Neuronal stem cell (in vitro differentiated cells): ENCODE measurements at places on chromosomes 5 and 9.

DNA sequence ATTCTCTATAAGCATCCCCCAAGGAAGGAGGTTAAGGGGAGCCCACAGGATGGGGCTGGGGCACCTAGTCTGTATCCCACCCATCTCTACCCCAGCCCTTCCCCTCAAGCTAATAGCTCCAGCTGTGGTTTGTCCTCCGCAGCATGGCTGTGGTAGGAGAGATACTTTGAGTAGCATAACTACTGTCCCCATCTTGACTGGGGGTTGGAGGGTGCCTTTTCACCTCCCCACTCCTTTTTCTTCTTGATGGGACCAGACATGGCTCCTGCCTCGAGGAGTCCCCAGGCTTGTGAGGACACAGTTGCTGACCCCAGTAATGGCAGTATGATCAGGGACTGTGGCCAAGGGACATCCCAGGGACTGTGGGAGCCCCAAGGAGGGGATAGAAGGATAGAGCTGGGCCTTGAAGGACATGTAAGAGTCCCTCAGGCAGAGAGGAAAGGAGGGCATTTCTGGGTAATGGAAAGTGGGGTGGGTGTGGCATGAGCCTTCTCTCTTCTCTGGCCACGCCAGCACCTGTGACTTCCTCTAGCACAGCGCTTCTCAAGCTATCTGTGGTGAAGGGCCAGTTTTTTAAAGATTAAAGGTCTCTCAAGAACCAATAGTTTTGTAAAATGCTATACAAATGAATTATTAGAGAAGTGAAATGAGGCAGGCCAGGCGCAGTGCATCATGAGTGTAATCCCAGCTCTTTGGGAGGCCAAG lies 14.0 kb downstream of the OLFML2A start:
- no peak for DNase-seq

GRCh38 chr5:41335596-41336181 lies 122.4 kb upstream of the C6 start:
- no peak for DNase-seq

GRCh38 chr9:128389395-128390149 lies 18.4 kb downstream of the URM1 start:
- no peak for DNase-seq

GRCh38 chr5:10712574-10713366 lies 48.3 kb downstream of the DAP start:
- DNase-seq = no peak

- DNase-seq = peak; percentile 27
These were observed 649 bp downstream of the STK10 start for GRCh38 chr5:172187118-172188032.

- no peak for DNase-seq
These were observed 147.0 kb downstream of the FOCAD start for GRCh38 chr9:20831028-20831427.

DNA sequence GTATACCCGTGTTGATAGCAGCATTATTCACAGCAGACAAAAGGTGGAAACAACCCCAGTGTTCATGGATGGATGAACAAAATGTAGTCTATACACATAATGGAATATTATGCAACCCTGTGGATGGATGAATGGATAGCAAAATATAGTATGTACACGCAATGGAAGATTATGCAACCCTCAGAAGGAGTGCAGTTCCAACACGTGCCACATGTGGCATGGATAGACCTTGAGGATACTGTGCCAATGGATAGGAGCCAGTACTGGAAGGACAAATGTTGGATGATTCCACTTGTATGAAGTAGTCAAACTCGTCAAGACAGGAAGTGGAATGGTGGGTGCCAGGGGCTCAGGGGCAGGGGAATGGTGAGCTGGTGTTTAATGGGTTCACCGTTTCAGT lies 44.9 kb downstream of the PLEKHG4B start:
- no peak for DNase-seq

DNA sequence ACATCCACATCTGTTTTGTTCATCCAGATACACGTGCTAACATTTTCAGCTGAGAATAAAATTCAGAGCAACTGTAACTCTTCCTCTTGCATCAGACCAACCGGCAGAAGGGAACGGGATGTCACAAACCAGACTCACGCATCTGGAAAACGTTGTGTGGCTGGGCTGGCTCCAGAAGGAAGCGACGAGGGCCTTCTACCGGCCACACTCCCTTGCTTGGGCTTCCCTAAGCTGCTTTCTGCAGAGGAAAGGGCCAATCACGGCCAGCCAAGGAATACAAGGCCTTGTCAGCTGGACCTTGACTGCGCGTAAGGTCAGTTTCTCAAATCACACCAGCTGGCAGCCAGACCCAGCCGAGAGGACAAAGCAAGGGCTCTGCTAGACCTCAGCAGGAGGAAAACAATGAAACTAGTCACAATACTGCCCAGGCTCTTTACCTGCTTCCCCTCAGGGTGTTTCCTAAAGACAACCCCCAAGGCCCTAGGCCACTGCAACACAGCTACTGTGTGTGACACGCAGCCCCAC lies 106.1 kb downstream of the THBS4 start:
- peak; percentile 63 for DNase-seq
